Stimulated activated naive B cell treated with anti-CD40 and anti-IgM and Interleukin-4, amounts not matched to agents 10 μg/mL and 1 μg/mL and 100 μg/mL, for 72 hours (primary cell): ENCODE measurements at places on chromosomes 16 and 17.

GRCh38 chr17:79695293-79695790 is 35.4 kb upstream of the ENPP7 start:
- peaks cover 14% of the 10 kb centered on the region for H3K4me1 ChIP-seq
- no peak overlapping the region for H3K27ac ChIP-seq
- no peak overlapping the region for H3K4me3 ChIP-seq

GRCh38 chr16:89038811-89039735 is 54.6 kb upstream of the ACSF3 start:
- no peak for DNase-seq
- H3K27ac ChIP-seq: no peak overlapping the region
- peaks cover 32% of the 10 kb centered on the region for H3K27me3 ChIP-seq

DNA sequence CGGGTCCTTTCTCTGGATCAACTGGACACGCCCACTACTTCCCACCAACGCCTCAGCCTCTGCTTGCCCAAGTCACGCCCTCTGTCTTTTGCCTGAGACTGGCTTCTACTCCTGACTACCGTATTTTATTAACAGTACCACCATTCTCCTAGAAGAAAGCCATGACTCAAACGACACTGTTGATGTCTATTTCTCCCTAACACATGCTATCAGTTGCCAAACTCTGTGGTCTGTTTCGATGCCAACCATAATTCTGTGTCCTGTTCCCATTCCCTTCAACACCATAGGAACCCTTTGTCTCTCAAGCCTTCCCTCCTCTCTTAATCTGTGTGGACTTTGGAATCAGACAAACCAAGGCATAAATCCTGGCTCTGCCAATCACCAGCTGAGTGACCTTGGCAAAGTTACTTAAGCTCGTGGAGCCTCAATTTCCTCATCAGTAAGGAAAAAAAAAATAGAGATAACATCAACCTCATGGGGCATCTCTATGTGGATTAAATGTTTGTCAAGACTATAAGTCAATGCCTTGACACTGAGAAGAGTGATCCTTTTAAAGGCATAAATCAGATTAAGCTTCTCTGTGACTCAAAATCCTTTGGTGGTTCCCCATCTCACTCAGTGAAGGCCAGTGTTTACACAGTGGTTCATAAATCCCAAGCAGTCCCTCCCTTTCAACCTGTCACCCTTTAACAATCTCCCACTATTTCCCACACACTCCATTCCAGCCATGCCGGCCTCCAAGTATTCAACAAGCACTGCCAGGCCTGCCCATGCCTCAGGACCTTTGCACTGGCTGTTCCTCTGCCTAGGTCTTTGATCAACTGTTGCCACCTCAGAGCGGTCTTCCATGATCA is 45.6 kb downstream of the ERN1 start:
- no peak overlapping the region for H3K4me3 ChIP-seq
- no peak for DNase-seq
- H3K27me3 ChIP-seq: no peaks in the 10 kb centered on the region

- no peaks in the 10 kb centered on the region for H3K36me3 ChIP-seq
- peaks cover 15% of the 10 kb centered on the region for H3K27me3 ChIP-seq
- H3K4me1 ChIP-seq: no peaks in the 10 kb centered on the region
- H3K4me3 ChIP-seq: no peak overlapping the region
Measured at GRCh38 chr16:80852261-80852872, 48.0 kb upstream of the CDYL2 start.

DNA sequence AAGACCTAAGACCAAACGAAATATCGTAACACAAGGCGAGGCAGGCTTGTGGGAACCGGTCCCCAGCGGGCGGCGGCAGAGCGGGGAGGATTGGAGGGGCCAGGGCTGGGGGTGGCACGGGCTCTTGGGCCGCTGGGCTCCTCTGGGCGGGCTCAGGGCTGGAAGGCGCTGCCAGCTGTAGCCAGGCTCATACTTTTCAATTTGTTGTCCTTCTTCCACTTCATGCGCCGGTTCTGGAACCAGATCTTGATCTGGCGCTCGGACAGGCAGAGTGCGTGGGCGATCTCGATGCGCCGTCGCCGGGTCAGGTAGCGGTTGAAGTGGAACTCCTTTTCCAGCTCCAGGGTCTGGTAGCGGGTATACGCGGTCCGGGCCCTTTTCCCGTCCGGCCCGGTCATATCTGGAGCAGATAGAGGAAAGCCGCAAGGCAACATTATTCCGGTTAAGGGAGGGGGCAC is 1.5 kb downstream of the HOXB5 start:
- H3K4me1 ChIP-seq: peaks cover 54% of the 10 kb centered on the region
- peaks cover 8% of the 10 kb centered on the region for H3K36me3 ChIP-seq
- DNase-seq: no peak

DNA sequence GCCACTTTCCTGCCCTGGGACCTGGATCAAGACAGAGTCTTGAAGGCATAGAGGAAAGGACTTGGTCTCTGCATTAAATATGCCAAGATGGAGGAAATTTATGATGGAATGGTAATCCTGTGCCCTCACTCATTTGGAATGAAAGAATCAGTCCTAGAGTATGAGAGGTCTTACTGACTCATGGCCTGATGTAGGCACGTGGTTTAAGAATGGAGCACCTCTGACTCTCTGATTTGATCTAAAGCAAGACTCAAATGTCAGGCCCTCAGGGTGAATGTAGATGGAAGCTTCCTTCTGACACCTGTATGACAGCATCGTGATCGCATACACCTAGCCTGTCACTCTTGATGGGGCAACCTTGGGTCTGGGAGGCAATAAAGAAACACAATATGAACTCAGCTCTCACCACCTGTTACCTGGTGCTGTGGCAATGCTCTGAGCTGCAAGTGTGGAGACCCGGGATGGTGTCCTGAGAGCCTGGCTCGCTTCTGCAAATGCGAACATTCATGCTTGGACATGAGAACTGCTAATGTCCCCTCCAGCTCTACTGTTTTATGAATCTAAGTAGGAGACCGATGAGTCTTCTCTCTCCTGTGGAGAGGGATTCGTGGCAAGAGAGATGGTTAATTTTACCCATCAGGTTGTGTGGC is 229.9 kb downstream of the ABCC12 start:
- H3K4me3 ChIP-seq: no peak overlapping the region
- H3K4me1 ChIP-seq: no peaks in the 10 kb centered on the region
- no peaks in the 10 kb centered on the region for H3K36me3 ChIP-seq
- H3K27ac ChIP-seq: no peak overlapping the region
- H3K27me3 ChIP-seq: peaks cover 4% of the 10 kb centered on the region
- DNase-seq: no peak

DNA sequence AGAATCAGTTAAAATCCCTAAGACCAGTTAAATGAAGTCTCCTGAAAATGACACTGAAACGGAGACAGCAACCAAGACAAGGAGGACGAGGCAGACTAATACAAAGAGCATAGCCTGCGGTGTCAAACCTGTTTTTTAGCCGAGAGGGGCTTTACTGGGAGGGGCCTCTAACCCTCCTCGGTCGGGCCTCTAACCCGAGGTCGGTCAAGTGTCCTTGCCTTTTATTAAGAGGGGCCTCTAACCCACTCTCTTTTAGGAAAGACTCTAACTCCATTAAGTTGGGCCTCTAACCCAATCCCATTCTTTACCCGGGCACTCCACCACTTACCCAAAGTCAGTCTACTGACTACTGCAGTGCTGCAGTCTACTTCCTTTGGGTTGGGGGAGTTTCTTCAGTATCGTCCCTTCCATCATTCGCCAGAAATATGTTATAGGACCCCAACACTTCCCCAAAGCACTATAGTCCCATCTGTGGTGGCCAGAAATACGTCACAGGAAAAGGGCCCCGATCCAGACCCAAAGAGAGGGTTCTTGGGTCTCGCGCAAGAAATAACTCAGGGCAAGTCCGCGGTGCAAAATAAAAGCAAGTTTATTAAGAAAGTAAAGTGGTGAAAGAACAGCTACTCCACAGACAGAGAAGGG is 39.2 kb upstream of the ARL4D start:
- peak overlapping the region; percentile 100 for H3K27ac ChIP-seq
- H3K36me3 ChIP-seq: peaks cover 5% of the 10 kb centered on the region
- peaks cover 6% of the 10 kb centered on the region for H3K27me3 ChIP-seq
- H3K4me1 ChIP-seq: peaks cover 19% of the 10 kb centered on the region
- no peak for DNase-seq

- H3K4me1 ChIP-seq: peaks cover 54% of the 10 kb centered on the region
- peaks cover 8% of the 10 kb centered on the region for H3K36me3 ChIP-seq
- peak overlapping the region; percentile 17 for H3K4me3 ChIP-seq
- peak overlapping the region; percentile 88 for H3K27ac ChIP-seq
Measured at GRCh38 chr16:85603203-85603755, 9.8 kb upstream of the GSE1 start.

- no peak overlapping the region for H3K27ac ChIP-seq
- H3K4me1 ChIP-seq: no peaks in the 10 kb centered on the region
- no peak for DNase-seq
- H3K27me3 ChIP-seq: no peaks in the 10 kb centered on the region
- H3K4me3 ChIP-seq: no peak overlapping the region
Measured at GRCh38 chr17:37028040-37028439, 79.3 kb downstream of the AATF start.

- DNase-seq: no peak
- no peak overlapping the region for H3K4me3 ChIP-seq
- no peaks in the 10 kb centered on the region for H3K27me3 ChIP-seq
- peaks cover 40% of the 10 kb centered on the region for H3K36me3 ChIP-seq
Measured at GRCh38 chr16:15608398-15609285, 34.3 kb downstream of the MARF1 start.

- H3K36me3 ChIP-seq: peaks cover 76% of the 10 kb centered on the region
- H3K4me1 ChIP-seq: peaks cover 60% of the 10 kb centered on the region
- H3K27me3 ChIP-seq: no peaks in the 10 kb centered on the region
- peak overlapping the region; percentile 90 for H3K27ac ChIP-seq
- DNase-seq: no peak
Measured at GRCh38 chr17:8900207-8900606, 32.7 kb upstream of the PIK3R6 start.

DNA sequence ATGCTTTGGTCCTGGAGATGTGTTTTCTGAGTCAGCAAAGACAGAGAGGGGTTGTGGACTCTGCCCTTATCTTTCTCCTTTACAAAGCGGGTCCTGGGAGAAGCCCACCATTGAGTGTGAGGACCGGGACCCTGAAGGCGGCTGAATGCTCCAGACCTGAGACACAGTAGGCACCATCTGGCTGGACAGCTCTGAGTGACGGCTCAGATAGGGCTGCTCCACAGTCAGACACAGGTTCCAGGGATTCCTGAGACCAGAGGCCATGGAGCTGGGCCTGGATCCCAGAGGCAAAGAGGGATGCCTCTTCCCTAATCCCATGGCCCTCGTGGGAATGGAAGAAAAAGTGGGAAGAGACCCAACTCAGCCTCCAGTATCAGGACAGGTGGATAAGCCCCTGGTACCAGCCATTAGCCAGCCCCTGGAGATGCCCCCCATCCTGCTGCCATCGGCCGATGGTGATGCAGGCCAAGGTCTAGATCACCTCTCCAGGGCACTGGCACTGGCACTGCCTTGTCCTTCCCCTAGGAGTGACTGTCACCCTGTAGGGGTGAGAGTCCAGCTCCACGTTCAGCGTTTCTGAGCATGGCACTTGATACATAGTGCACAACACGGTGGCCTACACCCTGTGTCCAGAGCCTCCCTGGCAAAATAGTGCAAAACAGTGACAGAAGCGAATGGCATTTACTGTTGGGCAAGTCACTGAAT is 4.7 kb downstream of the MMP15 start:
- no peak overlapping the region for H3K27ac ChIP-seq
- H3K4me1 ChIP-seq: peaks cover under 1% of the 10 kb centered on the region
- DNase-seq: no peak
- no peak overlapping the region for H3K4me3 ChIP-seq
- H3K27me3 ChIP-seq: peaks cover 32% of the 10 kb centered on the region

GRCh38 chr16:4376126-4376892 is 4.7 kb downstream of the VASN start:
- H3K27me3 ChIP-seq: no peaks in the 10 kb centered on the region
- peaks cover 8% of the 10 kb centered on the region for H3K4me1 ChIP-seq
- peaks cover 16% of the 10 kb centered on the region for H3K36me3 ChIP-seq
- no peak overlapping the region for H3K4me3 ChIP-seq

DNA sequence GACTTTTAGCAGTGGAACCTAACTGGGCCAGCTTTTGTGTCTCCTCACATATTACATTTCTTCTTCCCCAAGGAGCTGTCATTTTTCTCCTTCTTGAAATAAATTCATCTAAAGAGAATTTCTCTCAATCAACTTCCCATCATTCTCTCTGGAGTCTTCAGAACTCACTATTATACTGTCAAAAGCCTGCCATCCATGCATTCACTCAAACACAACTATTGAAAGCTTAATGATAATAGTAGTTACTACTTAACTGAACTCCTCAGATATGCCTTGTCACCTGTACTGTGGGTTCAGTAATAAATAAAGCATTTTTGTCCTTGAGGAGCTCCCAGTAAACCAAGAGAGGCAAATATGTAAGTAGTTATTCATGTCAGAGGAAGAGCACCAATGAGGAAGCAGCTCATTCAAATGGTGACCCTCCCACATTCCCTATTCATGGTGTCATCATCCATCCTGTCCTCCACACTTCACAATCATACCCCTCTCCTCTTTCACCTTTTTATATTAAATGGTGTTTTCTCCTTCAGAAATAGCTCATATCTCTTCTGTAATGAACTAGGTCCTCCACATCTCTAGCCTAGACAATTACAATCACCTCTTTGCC is 162.6 kb downstream of the CA10 start:
- H3K27me3 ChIP-seq: no peaks in the 10 kb centered on the region
- no peak overlapping the region for H3K27ac ChIP-seq
- no peak overlapping the region for H3K4me3 ChIP-seq
- no peaks in the 10 kb centered on the region for H3K36me3 ChIP-seq

- no peak overlapping the region for H3K27ac ChIP-seq
- no peaks in the 10 kb centered on the region for H3K36me3 ChIP-seq
- no peaks in the 10 kb centered on the region for H3K4me1 ChIP-seq
- peaks cover 19% of the 10 kb centered on the region for H3K27me3 ChIP-seq
- no peak for DNase-seq
Measured at GRCh38 chr17:45667591-45668171, 116.4 kb upstream of the CRHR1 start.

DNA sequence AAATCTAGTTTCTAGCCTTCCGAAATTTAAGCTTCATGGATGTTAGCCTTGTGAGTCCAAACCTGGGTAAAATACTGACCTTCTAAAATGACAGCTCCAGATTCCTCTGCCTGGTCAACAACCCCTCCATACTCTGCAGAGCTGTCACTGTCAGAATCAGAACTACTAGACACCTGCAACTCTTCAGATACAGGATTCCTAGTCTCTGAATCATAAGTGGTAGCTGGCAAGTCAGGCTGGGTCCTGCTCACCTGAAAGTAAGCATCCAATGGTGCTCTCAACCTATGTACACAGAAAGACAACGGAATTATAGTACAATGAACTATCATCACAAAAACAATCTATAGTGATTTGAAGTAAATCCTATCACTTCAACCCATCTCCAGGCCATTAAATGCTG is 14.8 kb downstream of the RFWD3 start:
- no peak overlapping the region for H3K4me3 ChIP-seq
- H3K4me1 ChIP-seq: peaks cover 38% of the 10 kb centered on the region
- H3K27ac ChIP-seq: peak overlapping the region; percentile 75
- H3K27me3 ChIP-seq: no peaks in the 10 kb centered on the region

DNA sequence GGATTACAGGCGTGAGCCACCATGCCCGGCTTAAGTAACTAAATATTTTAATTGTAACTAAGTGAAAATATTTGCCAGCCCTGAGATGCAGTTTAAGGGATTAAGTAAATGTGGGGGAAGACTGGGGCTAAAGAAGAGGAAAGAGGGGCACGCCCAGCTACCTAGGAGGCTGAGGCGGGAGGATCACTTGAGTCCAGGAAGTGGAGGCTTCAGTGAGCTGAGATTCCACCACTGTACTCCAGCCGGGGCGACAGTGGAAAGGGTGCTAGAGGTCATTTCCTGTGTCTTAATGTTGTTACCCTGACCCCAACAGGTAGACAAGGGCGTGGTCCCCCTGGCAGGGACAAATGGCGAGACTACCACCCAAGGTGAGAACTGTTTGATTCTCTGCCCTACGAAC is 2.8 kb downstream of the ALDOA start:
- H3K4me3 ChIP-seq: peak overlapping the region; percentile 29
- peaks cover 47% of the 10 kb centered on the region for H3K4me1 ChIP-seq
- H3K27ac ChIP-seq: peak overlapping the region; percentile 62
- H3K36me3 ChIP-seq: peaks cover 66% of the 10 kb centered on the region
- DNase-seq: no peak
